ENCODE measurements at places on chromosomes 5 and 9. TPM values are rescaled to one million over a fixed set of nuclear protein-coding genes. Genes with fewer than 3 reads are reported as not detected.
A peak's percentile ranks its signal among the peaks of the same experiment; 100 is the strongest.

DNA sequence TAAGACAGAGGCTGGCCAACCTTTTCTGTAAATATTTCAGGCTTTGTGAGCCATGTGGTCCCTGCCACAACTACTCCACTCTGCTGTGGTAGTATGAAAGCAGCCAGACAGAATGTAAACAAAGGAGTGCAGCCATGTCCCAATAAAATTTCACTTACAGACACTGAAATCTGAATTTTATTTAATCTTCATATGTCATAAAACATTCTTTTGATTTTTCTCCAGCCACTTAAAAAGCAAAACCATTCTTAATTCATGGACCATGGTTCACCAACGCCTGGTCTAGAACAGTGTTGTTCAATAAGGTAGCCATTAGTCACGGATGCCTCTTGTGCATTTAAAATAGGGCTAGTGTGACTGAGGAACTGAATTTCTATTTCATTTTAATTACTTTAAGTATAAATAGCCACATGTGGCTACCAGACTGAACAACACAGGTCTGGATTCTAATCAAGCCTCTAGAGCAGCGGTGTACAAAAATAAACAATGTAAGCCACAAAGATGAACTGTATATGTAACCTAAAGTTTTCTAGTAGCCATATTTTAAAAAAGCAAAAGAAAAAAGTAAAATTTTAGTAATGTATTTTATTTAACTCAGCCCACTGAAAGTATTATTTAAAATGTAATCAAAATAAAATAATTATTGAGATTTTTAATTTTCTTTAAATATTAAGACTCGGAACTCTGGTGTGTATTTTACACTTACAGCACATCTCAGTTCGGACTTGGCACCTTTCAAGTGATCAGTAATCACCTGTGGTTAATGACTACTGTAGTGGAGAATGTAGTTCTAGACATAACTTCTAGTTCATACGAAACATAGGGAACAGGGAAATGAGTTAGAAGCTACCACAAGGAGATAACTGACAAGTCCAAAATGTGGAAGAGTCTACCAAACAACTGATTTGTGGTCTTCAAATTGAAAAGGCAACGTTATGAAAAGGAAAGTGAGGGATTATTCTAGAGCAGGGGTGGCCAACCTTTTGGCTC is 14.3 kb downstream of the GEMIN5 start:
- no peak for DNase-seq

- no peak for DNase-seq
These were observed 77.6 kb upstream of the SEMA6A start for GRCh38 chr5:116652196-116652729.

- no peak for DNase-seq
These were observed 28.8 kb upstream of the MELK start for GRCh38 chr9:36543916-36544315.

GRCh38 chr5:32312197-32312594 is 543 bp downstream of the MTMR12 start:
- DNase-seq, result peak; percentile 28

DNA sequence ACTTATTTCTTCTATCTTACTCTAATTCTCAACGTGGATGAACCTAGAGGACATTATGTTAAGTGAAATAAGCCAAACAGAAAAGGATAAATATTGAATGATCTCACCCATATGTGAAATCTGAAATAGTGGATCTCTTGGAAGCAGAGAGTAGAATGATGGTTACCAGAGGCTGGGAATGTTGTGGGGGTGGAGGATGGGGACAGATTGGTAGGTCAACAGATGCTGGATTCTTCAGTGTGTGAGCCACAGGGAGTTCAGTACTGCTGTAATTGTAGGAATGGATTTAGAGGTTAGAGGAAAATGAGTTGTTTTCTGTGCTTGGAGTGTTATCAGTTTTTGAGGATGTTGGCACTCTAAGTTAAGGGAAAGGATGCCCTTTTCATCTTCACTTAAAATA is 190.6 kb downstream of the FBXL7 start:
- no peak for DNase-seq

- no peak for DNase-seq
These were observed 176.3 kb upstream of the PTGER4 start for GRCh38 chr5:40503439-40503838.

- no peak for DNase-seq
These were observed 14.7 kb downstream of the COL15A1 start for GRCh38 chr9:98958271-98958984.

- DNase-seq, result peak; percentile 70
These were observed 86.5 kb upstream of the ARRDC3 start for GRCh38 chr5:91469517-91470165.

DNA sequence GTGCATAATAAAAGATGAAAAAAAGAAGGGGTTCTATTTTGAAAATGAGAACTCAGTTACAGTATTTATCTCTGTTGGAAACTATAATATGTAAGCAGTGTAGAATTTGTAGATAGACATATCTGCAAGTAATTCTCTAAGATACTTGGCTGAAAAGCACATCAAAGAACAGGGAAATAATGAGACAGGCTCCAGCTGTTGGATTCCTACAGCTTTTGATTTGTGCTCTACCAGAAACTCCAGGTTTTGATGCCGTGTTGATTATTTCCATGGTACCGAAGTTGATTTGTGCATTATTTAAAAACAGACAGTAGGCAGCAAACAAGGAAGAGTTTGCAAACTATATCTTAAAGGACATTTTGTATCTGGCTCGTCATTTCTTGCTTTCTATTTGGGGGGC is 2098.7 kb upstream of the WWC1 start:
- no peak for DNase-seq

The TAF11L10 gene
- polyA plus RNA-seq, result not detected
